ENCODE measurements at places on chromosomes 7 and 10. TPM values are rescaled to one million over a fixed set of nuclear protein-coding genes. Genes with fewer than 3 reads are reported as not detected.

DNA sequence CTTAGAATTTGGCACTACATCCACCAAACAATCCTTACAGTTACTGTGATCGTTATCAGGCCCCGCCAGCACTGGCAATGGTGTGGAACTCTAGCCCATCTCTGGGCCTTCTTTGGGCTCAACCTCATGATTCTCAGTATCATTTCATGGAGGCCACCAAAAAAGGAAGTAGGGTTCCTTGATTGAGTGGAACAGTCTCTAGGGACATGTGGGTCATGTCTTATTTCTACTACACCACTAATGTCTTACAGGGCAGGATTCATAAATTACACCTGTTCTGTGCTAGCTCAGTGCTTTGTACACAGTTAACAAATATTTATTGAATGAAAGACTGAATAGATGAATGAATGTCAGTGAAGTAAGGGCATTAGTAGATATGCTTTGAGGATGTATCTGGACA is 53.9 kb downstream of the AP3M1 start:
- no peak overlapping the region for H3K4me3 ChIP-seq
- no peak overlapping the region for H3K27ac ChIP-seq
- no peaks in the 10 kb centered on the region for H3K27me3 ChIP-seq

- DNase-seq = no peak
- no peak overlapping the region for H3K27ac ChIP-seq
- H3K4me3 ChIP-seq = no peak overlapping the region
- no peaks in the 10 kb centered on the region for H3K4me1 ChIP-seq
- no peaks in the 10 kb centered on the region for H3K36me3 ChIP-seq
Measured at GRCh38 chr7:67470256-67470751, 473.7 kb downstream of the TYW1 start.

DNA sequence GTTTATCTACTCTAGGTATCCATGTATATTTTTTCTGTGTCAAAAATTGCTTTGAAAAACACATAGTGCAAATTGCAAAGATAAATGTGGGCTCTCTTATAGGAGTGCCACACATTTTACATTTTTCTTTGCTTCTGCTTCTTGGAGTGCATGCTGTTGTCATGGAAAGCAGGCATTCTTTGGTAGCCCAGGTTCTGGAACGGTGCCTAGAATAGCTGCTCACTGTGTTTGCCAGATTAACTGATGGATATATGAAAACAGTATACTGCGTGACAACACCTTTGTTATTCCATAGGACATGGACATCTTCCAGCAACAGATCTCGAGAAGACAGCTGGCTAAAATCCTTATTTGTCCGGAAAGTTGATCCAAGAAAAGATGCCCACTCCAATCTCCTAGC is 13.4 kb downstream of the NIPSNAP2 start:
- H3K4me3 ChIP-seq = no peak overlapping the region
- no peak for DNase-seq
- H3K4me1 ChIP-seq = no peaks in the 10 kb centered on the region
- no peaks in the 10 kb centered on the region for H3K27me3 ChIP-seq
- no peak overlapping the region for H3K27ac ChIP-seq

Gene IRF5
- not detected for polyA plus RNA-seq

- H3K4me3 ChIP-seq = no peak overlapping the region
- H3K27me3 ChIP-seq = no peaks in the 10 kb centered on the region
- DNase-seq = no peak
- peaks cover 8% of the 10 kb centered on the region for H3K36me3 ChIP-seq
- no peaks in the 10 kb centered on the region for H3K4me1 ChIP-seq
Measured at GRCh38 chr10:32332299-32332750, 14.6 kb downstream of the EPC1 start.
